CD8-positive, alpha-beta memory T cell (primary cell): ENCODE measurements at places on chromosomes 2 and 18. TPM values are rescaled to one million over a fixed set of nuclear protein-coding genes. Genes with fewer than 3 reads are reported as not detected.

Gene CTAGE1
- total RNA-seq: not detected

DNA sequence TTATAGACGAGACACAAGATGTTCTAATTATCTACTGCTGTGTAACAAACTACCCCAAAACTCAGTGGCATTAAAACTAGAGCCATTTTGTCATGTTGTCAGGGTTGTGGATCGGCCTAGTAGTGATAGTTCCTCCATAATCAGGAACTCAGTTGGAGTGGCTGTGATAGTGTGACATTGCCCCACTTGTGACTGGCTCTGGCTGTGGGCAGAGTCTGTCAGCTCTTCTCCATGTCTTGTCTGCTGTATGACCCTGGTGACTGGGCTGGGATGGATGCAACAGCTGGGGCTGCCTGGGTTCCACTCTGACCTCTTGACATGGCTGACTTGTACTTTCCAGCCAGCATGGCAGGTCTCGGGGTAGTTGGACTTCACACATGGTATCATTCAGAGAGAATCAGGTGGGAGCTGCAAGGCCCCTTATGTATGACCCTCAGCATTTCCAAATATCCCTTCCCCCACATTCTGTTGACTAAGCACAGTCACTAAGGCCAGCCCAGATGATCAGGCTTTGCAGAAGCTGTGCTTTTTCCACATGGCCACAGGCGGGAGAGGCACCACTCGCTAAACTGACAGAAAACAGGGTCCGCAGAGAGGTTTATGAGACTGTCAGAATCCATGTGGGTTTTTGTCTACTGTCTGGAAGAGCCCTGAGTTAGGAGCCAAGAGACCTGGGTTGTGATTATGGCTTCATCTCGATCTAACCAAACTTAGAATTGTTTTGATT is 50.3 kb downstream of the SETBP1 start:
- no peak overlapping the region for H3K4me3 ChIP-seq
- no peaks in the 10 kb centered on the region for H3K36me3 ChIP-seq
- H3K27me3 ChIP-seq: no peaks in the 10 kb centered on the region
- H3K4me1 ChIP-seq: peaks cover 58% of the 10 kb centered on the region

GRCh38 chr2:222669353-222669752 is 2.1 kb upstream of the MOGAT1 start:
- peaks cover 6% of the 10 kb centered on the region for H3K27me3 ChIP-seq
- H3K27ac ChIP-seq: no peak overlapping the region
- no peak overlapping the region for H3K4me3 ChIP-seq
- no peaks in the 10 kb centered on the region for H3K4me1 ChIP-seq
- no peak for DNase-seq

DNA sequence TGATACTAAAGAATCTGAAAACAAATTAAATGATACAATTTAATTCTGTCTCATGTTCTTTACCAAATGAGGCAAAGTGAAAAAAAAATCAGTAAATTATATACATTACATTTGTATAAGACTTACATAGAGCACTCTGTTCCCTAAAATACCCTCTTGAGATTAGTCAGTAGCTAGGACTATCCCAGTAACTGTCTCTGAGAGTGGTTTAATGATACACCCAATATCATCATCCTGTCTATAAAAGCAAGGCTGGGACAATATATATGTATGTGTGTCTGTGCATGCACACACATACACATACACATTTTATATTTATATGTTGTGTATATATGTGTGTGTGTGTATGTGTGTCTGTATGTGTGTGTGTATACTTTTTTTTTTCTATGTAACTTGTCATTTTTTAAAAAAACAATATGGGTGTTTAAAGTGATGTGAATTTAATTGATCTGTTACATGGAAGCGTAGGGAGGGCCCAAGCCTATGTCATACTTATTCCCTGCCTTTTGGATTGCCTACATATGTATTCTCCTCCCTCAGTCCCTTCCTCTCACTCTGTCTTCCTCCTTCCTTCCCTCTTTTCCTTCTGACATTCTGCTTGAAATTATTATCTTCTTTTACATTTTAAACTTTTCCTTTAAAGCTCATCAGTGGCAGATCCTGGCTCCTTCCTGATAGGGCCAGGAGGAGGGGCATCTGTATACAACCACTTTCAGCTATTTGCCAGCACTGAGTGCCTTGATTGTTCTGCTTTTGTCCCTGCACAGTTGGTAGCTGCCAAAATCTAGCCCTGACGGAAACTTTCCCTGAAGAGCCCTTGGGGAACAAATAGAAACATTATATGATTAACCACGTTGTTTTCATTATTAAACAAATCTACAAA is 6.8 kb downstream of the ASXL3 start:
- no peak overlapping the region for H3K27ac ChIP-seq
- H3K36me3 ChIP-seq: no peaks in the 10 kb centered on the region
- H3K4me1 ChIP-seq: no peaks in the 10 kb centered on the region
- H3K27me3 ChIP-seq: no peaks in the 10 kb centered on the region
- H3K4me3 ChIP-seq: no peak overlapping the region
- DNase-seq: no peak

GRCh38 chr18:10099539-10100140 is 185.8 kb downstream of the VAPA start:
- no peak for DNase-seq
- H3K4me3 ChIP-seq: no peak overlapping the region
- no peaks in the 10 kb centered on the region for H3K36me3 ChIP-seq
